C1 segment of cervical spinal cord (tissue), 14 donors: ENCODE measurements at places on chromosomes 2 and 18.

- DNase-seq = no peak
These were observed 90.3 kb downstream of the RBMS1 start for GRCh38 chr2:160402997-160403979.

DNA sequence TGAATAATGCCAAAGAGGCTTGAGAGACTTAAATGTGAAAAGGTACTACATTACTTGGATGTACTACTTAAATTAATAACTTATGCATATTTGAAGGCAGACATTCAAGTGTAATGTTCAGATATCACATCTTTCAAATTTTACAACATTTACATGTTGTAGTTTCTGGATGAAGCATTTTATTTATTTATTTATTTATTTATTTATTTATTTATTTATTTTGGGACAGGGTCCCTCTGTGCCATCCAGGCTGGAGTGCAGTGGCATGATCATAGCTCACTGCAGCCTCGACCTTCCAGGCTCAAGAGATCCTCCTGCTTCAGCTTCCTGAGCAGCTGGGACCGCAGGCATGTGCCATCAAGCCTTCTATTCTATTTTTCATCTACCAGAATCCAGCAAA, 596.4 kb downstream of the ERBB4 start:
- DNase-seq = no peak

DNA sequence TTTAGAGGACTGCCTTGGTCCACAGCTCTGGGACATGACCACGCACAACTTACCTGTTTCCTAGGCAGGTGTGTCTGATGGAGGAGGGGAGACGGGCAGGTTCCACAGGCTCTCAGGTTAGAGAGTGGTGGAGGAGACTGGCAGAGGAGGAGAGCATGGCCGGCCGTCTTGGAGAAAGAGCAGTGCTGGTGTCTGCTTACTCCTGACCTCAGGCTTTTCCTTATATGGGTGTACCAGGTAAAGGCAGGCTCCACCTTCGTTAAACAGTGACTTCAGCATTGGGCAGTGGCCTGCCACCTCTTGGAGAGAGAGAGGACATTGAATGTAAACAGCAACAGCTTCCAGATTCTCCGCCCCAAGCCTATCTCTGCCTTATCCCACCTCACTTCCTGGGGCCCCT, at the start of gene CAPN13:
CAPN13 (minus strand) TSS at position 198 of the 400 bp plus-strand sequence. CDS start 20,121 bp downstream, outside the sequence.
- DNase-seq = no peak

DNA sequence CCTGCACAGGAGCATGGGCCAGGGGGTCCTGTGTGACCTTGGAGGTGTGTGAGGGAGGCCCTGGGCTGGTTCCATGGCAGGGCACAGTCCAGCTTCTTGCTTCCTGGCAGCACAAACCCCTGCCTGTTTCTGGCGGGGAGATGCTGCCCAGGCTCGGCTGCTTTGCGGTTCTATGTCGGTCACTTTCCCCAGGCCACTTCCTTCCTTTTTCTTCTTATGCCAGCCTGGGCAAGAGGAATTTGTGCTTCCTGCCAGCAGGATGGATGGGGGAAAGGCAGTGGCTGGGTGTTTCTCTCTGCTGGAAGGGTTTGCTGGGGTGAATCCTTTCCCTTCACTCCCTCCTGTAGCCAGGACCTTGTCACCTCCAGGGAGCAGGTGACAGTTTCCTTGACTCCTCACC, 24.3 kb downstream of the ASAP2 start:
- peak; percentile 38 for DNase-seq

DNA sequence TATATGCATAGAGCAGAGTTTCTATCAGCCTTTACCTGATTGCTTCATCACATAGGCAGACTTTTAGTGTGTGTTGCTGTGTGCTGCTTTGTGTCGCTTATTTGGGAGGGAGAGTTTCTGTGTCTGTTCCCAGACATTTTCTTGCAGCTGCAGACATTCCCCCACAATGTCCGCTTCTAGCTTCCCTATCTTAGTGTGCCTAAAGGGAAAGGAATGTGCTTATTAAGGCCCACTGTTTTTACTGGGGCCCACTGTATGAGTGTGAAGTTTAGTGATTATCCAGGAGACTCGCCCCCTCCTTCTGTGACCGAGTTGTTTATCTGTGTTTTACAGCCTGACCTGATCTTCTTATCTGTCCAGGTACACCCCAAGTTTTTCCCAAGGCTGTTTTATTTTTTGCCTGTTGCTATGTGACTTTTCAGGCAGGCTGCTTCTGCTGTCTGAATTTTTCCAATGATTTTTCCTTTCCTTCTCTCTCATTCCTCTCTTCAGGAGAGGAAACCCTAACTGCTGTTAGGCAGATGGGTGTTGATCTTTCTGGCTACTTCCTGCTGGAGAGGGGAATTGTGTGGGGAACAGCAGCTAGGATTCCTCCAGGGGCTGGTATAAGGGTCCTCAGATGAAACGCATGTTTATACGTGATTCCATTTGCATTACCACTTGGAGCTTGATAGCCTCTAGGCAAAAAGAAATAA, 47.6 kb downstream of the STK17B start:
- no peak for DNase-seq

DNA sequence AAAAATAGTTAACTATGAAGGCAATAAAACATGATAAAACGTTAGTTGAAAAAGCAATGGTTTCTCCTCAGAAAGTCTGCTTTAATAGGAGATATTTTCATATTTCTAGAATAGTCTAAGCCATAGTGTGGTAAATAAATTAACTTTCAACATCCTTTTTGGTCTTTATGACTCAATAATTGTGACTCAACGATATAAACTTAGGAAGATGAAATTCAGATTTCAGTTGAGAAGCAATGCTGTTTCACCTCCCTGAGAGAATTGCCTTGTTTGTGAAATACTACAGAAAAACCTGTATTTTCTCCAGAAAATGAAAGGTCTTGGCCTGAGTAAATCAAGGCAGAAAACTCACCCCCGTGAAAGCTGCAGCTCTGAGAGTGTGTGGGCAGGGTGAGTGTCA, 166.9 kb downstream of the ETAA1 start:
- DNase-seq = no peak

DNA sequence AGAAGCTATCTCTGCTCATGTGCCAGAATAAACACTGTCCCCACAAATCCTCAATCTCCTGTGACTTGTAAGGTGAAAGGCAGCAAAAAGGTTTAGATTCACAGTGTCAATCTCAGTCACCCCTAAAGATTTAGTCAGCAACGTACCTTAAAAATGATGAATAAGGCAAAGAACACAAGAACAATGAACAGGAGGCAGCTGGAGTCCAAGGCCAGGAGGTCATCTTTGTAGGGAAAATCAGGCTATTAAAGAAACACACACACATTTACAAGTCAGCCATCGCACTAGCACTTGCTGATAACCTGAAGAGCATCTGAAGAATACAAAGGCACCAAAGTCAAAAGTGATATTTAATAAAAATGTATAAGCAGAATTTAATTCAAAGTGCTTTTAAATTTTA, 16.6 kb downstream of the LAPTM4A start:
- no peak for DNase-seq

DNA sequence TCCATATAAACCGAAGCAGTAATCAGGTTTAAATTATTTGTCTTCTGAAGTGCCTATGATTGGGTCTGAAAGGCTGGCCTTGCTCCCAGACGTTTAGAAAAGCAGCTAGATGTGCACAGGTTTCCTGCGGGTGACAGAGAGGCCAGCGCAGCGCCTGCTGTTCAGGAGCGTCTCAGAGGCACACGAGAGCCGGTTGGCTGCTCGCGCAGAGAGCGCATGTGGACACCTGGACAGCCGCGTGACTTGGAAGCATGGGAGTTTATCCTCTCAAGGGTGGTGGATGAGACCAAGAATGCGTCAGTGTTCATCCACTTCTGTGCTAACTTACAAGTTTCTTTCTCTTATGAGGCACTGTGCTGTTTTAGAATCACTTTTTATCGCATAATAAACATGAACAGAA, 303.7 kb downstream of the PTGR3 start:
- no peak for DNase-seq

GRCh38 chr2:190507135-190507534, 27.4 kb downstream of the NEMP2 start:
- no peak for DNase-seq

DNA sequence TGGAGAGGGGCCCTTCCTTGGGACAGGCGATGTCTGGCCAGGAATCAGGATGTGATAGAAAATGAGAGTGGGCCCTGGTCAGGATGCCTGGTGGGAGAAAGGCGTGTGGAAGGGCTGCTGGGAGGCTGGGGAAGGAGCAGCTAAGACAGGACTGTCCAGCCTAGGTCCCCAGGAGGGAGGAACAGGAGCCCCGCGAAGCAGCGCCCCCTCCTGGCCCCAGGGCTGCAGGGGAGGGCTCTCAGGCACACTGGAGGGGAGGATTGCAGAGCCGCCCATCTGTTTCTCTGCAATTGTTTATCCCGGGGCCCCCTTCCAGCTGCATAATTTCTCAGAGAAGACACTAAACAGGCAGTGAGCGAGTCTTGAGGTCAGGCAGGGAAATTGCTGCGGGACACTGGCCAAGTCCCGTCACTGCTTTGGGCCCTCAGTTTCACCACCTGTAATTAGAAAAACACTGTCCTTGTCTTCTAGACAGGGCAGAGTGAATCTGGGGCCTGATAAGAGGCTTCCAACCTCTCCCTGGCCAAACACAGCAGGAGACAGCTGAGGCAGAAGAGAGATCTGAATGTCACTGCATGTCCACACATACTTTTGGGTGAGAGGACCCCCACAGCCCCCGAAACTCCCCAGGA, 3.9 kb upstream of the NPPC start:
- DNase-seq = no peak

GRCh38 chr18:58010265-58010664, 33.8 kb upstream of the NEDD4L start:
- DNase-seq = no peak

DNA sequence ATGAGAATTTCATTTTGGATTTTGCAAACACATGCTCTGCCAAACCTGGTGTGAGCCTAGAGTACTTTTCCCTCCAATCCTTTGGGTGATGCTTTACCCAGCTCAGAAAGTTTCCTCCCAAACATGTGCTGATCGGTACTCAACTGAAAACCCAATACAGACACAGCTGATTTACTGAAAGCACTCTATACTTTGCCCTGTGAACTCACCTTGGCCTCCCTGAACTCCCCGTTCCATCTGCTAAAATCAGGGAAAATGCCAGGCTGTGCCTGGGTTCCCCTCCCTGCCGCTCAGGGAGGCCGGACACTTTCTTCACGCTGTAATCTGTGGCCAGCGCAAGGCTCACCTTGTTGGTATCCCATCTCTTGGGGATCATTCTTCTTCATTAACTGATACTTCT, 391.2 kb downstream of the CBLN2 start:
- DNase-seq = no peak

DNA sequence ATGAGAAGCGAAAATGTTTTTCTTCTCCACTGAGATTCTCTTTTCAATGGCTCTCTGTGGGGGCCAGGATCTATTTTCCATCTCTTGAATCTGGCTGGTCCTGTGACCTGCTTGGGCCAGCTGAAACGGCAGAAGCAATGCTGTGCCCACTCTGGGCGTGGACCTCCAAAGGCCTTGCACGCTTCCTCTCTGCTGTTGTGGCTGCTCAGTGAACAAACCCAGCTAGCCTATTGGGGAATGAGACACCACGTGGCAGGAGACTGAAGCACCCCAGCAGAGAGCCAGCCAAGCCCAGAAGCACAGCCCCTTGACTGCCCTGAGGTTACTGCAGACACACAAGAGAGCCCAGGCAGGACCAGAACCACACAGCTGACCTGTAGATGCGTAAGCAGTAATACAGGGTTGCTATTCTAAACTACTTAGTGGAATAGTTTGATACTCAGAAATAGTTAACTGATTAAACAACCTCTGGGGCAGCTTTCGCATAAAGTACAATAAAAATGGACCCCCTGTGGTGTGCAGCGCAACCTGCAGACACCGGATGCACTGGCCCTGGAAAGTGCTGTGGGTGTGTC, 221.7 kb upstream of the SH3BP4 start:
- no peak for DNase-seq

- DNase-seq = no peak
These were observed 333.1 kb downstream of the DSEL start for GRCh38 chr18:67183398-67183797.

GRCh38 chr2:97673182-97673914, 3.8 kb downstream of the C2orf92 start:
- no peak for DNase-seq

DNA sequence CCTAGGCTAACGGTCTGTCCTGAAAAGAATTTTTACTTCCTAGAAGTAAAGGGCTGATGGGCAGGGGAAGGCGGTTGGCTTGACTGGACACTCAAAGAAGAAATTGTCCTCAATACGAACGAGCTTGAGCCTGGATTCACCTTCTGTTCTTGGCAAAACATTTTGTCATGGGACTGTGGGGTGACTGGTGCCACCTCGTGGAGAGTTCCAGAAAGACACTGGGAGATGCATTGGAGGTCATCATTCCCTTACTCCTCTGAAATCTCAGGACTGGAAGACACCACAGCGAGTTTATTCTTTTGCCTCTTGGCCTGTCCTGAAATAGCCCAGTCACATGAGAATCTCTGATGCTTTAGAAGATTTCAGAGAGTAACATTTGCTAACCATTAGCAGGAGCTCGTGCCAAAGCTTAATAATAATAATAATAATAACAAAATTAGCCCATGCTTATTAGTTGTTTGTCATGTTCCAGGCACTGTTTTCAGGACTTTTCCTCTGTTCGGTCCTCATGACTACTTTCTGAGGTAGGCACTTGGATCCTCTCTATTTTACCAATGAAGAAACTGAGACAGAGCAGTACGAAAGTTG, 44.5 kb downstream of the TMEM182 start:
- peak; percentile 56 for DNase-seq

DNA sequence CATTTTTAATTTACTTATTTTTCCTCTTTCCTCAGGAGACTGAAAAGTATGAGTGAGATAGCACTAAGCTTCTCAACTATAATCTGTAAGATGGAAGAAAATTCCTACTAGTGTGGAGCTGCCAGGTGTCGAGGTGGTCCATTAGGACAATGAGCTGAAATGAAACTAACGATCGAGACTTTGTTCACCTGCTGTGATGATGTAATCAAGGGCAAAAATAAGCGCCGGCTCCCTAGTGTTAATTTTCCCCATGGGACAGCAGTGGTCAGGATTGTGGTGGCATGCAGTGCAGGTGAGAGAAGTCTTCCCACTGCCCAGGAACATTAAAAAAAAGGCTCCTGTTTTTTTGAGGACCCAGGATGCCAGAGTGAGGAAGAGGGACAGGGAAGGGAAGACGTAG, 859.1 kb upstream of the GCFC2 start:
- DNase-seq = no peak

DNA sequence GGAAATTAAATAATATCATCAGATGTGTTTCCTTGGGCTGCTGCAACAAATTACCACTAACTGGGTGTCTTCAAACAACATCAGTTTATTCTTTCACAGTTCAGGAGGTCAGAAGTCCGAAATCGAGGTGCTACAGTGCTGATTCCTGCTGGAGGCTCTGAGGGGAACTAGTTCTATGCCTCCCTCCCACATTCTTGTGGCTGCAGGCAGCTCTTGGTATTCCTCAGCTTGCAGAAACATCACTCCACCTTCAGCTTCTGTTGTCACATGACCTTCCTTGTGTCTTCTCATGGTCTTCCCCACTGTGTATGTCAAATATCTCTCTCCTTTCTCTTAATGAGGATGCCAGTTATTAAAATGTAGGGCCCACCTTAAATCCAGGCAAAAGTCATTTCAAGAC, 29.3 kb upstream of the DCC start:
- no peak for DNase-seq
